ENCODE measurements at places on chromosomes 11 and 22.

DNA sequence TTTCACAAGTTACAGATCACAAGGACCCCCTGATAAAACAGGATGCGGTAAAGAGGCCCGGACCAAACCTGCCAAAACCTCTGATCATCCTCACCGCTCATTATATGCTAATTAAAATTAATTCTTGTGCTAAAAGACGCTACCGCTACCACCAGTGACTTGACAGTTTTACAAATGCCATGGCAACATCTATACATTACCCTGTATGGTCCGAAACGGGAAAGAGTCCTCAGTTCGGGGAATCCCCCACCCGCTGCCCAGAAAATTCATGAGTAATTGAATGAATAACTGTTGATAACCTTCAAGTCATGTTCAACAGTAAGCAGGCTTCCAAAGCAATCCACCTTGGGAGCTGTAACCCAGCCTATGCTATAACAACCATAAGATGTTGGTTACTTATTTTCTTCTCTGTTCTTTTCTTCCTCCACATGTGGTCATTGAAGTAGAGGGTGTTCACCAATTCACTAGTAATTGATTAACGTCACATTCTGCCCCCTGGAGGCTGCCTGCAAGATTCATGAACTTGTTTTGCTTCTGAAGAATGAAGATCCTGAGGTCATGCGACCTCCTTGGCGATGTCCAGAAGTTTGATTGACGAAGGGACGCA is 20.6 kb downstream of the APOBEC3H start:
- peak; percentile 58 for DNase-seq

DNA sequence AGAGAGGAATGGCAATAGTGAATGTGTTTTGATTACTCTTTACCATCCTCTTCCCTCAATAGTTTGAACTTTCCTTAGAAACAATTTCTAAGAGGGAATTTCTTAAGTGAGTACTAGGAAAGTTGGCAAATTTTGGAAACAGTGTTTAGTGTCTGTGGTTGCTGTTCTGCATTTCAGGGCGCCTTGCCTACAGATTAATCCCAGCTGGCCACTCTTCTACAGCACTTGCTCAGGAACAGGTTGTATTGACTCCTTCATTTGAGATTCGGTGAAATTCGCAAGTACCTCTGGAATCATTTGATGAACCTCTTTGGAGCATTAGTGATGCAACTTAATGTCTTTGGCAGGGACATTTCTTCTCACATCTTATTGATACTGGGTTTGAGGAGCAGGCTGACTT is 28.3 kb downstream of the JAM3 start:
- DNase-seq, result no peak

DNA sequence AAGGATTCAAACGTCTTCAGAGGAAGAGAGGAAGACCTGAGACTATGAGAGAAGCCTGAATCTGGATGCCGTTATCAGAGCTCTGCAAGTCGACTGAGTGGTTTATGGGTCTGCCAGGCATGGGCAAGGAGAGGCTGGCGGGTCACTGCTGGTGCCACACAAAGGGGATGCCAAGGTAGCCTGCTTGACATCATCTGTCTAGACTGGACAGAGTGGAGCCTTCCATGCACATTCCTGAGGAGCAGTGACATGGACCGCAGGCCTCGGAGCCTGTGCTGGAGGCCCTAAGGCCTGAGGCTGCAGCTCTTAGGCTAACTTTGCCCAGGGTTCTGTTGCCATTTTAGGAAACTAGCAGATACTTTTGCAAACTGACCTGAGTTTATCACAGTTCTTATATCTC is 127.4 kb downstream of the WT1 start:
- no peak for DNase-seq

DNA sequence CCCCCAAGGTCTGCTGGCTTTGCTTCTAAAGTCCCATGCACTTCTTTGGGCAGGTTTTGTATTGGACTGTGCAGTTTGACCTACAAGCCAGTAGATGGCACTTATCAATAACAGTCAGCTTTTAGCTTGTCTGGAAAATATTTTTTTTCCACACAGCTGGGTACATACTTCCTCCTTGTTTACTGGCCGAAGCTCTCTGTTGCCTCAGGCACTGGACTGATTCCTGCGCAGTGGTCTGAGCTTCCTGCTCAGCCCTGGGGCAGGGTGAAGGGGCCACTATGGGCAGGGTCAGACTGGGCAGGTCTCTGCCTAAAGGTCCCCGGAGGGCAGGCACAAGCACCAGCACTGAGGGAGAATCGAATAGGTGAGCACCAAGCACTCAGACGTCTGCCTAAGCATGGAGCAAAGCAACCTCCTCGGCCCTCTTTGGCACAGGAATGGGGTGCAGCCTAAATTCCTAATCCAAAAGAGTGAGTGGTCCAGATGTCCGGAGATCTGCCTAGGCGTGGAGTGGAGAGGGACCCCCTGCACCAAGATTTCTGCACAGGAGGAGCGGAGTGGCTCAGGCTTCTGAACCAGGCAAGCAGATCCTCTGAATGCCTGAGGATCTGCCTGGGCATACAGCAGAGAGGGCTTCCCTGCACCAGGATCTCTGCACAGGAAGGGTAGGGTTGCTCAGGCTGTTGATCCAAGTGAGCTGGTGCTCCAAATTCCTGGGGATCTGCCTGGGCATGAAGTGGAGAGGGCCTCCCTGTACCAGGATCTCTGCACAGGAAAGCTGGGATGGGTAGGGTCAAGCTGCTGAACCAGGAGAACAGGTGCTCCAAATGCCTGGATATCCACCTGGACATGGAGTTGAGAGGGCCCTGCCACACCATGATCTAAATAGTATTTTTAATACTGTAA is 105.9 kb upstream of the C11orf58 start:
- DNase-seq, result no peak

DNA sequence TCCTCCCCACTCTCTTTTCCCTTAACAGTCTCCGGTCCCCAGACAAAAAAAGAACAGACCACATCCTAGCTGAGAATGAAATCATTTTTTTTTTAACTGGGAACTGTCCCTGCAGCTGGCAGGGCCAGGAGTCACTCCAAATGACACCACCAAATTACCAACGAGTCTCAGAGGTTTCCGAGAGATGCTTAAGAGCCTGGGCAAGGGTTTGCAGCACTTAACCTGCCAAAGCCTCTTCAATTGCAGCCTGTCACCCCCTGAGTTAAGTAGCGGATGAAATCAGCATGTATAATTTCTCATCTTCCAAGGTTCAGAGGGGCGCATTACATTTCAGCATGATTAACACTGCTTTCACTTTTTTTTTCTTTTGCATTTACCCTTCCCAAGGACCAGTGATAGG is 71.8 kb downstream of the TENM4 start:
- no peak for DNase-seq

- no peak for DNase-seq
Measured at GRCh38 chr22:39459681-39460080, 2.9 kb downstream of the MGAT3 start.

GRCh38 chr11:30432178-30432577 is 109.3 kb downstream of the ARL14EP start:
- no peak for DNase-seq

DNA sequence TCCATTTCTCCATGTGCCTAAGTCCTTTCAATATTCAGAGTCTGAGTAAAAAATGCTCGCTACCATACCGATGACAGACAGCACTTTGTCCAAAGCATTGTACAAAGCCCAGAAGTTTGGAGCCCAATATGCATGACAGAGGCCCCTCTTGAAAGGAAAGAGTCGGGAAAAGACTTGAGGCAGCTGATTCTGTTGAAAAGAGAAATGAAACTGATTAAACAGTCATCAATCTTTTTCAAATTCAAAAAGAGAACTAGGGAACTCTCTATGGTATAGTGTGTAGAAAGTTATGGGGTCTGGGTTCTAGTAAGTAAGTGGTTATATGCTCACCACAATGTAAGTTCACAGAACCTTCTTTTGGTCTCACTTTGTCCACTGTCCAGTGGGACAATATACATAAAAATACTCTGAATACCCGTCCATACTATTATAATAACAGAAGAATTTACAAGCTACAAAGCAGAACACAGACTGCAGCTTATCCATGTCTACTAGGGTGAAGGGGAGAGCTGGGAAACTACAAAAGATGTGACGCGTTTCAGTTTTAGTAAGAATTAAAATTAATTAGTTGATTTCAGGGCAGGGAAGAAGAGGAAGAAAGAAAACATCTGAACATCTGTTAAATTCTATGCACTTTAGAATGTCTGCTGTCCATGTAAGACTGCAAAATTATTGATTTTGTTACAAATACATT is 26.7 kb downstream of the ALG8 start:
- no peak for DNase-seq

GRCh38 chr11:35418282-35419183 is 825 bp downstream of the SLC1A2 start:
- no peak for DNase-seq

- no peak for DNase-seq
Measured at GRCh38 chr22:23133922-23134321, 7.9 kb downstream of the RSPH14 start.

DNA sequence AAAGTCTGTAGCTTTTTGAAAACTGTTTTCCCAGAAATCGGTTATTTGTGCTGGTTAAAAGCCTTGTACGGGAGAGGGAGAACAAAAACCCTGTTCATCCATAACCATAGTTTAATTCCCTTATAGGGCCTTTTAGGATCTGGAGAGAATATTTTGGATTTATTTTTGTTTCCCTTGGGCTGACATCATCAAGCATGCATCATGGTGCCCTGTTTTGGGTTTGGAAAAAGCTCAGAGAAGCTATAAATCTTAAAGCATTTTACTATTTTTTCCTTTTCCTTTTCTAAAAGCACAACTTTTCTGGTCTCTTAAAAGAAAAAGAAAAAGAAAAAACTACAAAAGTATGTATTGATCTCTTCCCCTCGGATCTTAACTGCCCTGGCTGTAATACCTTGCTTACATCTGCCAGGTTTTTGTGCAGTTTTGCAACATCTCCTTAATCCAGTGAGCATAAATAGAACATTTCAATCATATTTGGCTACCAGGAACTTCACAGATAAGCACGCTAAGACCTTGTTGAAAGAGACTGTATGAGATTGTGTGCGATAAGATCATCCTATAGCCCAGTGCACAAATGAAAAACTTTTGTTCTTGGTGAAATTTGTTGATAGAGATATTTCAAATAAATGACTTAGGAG is 88.0 kb downstream of the ZBTB16 start:
- no peak for DNase-seq

DNA sequence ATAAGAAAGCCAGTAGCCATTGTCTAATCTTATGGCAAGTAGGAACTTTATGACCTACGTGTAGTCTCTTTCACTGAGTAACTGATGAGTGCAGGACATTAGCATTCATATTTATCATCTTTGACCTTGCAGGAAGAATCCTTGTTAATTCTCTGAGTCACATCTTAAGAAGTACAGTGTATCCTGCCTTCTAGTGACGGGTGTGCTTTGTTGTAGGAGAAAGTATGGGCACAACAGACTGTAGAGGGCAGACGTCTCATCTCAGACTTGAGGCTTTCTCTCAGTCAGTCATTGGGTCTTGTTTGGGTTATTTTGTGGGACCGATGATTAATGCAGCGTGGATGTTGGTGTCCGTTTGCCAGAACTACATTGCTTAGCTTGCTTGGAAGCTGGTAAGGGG is 6.8 kb downstream of the RNF214 start:
- DNase-seq, result no peak

DNA sequence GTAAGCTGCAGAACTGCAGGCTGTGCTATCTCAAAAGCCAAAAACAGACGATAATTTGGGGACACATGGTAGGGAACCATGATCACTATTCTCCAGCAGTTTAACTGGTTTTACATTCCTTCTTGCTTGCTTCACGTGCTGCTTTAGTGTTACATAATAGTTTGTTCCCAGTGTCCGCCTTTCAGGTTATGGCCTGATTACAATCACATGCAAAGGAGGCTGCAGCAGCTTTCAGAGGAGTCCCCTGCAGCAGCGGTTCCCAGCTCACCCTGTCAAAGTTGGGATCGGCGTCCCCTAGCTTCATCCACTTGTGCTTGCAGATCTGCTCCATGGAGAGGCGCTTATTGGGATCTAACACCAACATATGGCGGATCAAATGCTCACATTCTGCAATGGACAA is 39.2 kb upstream of the APOA1 start:
- no peak for DNase-seq

DNA sequence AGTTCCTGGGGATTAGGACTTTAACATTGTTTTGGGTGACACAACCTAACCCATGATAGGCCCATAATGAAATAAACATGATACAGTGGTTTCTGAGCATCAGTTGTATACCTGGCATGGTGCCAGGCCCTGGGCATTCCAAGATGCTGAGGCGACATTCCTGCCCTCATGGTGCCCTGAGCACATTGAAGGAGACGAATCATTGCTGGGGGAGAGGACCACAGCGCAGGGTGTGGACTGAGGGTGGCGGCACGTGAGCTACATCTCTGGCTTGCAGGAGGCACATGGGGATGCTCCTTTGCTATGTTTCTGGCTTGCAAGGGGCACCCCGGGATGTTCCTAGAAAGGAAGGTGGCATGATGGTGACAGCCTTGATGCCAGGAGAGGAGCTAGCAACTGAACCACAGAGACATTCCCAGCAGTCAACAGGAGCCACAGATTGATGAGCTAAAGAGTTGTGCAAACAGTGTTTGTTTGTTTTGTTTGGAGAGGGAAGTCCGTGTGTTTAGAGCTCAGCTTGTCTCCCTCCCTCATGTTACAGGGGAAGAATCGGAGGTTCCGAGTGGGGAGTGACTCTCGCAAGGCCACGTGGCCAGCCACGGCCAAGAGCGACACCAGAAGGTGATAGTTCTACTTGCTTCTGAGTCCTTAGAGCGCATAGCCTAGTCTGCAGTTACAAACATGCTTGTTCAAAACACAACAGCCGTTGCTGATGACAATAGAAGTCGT is 106.4 kb downstream of the MIAT start:
- DNase-seq, result no peak

DNA sequence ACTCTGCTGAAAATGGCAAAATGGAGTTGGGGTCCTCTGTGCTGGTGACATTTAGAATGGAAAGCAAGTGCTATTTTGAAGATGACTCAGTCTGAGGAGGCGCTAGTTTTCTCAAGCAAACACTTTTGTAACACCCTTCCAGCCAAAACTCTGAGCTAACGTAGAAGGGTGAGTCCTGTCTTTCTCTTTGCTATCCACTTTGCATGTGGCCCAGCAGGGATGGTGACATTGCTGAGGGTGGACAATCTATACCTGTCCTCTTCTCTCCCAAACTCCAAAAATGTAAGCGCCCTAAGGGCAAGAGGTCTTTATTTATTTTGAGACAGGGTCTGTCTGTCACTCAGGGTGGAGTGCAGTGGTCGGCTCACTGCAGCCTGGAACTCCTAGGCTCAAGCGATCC is 3.6 kb upstream of the KAT5 start:
- no peak for DNase-seq
